ENCODE measurements at places on chromosomes 2 and 18.

DNA sequence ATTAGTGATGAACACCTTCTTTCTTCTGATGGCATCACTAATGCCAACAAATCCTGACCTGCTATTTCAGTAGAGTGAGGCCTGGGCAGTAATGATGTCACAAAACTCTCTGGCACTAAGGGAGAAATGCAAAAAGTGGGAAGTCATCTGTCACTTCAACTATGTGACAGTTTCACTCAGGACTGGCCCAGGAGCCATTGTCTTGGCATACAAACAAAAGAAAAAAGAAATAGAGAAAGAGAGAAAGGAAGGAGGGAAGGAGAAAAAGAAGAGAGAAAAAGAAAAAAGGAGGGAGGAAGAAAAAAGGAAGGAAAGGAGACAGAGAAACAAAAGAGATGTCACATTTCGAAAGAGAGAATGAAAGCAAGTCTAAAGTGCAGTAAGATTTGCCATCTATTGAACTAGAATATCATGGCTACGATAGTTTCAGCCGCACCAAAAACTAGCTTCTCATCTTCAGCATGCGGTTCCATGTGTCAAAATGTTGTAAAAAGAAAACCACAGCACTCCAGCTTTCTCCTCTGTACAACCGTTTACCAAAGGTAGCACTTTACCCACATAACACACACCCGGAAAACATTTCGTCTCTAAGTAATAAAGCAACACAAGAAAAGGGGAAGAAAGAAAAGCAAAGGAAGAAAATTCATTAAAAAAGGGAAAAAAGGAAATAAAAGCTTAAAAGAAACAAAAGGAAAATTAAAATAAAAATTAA, 50.1 kb downstream of the CD226 start:
- DNase-seq = no peak

DNA sequence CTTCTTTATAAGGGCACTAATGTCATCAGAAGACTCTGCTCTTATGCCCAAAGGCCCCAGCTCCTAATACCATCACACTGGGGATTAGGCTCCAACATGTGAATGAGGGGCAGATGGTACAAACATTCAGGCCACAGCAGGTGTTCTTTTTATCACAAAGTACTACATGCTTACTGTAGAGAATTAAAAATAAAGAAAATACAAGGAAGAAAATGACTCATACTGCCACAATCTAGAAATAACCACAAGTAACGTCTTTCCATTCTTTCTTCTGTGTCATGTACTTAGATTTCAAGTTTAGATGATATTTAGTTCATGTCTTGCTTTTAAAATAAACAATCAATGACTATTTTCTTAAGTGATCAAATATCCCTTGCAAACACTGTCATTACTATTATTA, 100.3 kb upstream of the NEDD4L start:
- DNase-seq = no peak

- no peak for DNase-seq
Measured at GRCh38 chr2:204451766-204452165, 93.5 kb upstream of the PARD3B start.

DNA sequence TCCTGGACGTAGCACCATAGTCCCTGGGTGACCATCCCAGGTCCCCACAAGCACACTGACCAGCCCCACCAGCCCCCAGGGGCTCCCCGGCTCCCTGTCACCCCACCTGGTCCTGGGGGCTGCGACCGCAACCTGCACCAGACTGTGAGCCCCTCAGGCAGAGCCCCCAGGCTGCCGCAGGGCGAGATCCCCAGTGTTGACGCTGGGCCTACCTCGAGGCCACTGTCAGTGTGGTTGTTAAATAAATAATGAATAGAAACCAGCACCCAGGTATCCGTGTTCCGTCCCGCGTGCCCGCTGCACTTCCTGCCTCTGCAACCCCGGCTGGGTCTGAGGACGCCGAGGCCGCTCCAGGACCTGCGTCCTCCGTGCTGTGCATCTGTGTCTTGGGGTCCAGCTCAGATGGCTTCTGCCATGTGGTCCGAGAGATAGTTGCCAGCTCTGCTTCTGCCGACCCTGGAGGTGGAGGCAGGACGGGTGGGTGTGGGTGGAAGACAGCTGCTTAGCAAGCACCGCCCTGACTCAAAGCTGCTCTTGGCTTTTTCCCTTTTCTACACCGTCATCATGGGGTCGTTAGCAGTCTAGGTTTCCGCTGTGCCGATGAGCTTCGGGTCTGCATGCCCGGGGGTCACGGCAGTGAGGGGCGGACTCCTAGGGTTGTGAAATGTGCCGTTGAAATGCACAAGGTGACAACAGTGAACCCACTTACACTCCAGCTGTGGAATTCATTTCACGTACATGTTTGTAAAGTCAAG, 74.2 kb downstream of the NFATC1 start:
- DNase-seq = no peak

DNA sequence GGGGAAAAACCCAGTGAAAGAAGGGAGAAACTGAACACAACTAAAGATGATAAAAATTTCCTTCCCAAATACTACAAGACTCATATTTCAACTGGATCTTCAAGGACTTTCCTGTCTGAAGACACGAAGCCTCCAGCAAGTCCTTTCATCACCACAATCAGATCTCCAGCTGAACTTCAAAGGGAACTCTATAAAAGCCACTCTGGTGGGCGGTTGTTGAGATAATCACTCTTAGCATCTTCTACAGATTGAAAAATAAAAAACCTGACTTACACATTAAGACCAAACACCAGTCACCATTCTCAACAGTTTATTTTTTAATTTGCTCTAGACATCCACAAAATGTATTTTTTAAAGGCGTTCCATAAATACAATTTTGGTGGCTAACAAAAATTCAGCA, 4.4 kb downstream of the REV1 start:
- DNase-seq = no peak
